Heart right ventricle (tissue), 16 donors: ENCODE measurements at places on chromosomes 12 and 14. TPM values are rescaled to one million over a fixed set of nuclear protein-coding genes. Genes with fewer than 3 reads are reported as not detected.

SMOC1 gene
- 1.3 TPM for total RNA-seq

KCNK10 gene
- total RNA-seq = 0.11 TPM

KERA gene
- not detected for total RNA-seq

IL26 gene
- total RNA-seq = not detected

ITFG2 gene
- 12.7 TPM for total RNA-seq

CPNE8 gene
- total RNA-seq = 6.9 TPM
